ENCODE measurements at places on chromosomes 1 and 21.

GRCh38 chr1:158117854-158118704 lies 62.6 kb upstream of the CD1D start:
- peak; percentile 39 for DNase-seq

DNA sequence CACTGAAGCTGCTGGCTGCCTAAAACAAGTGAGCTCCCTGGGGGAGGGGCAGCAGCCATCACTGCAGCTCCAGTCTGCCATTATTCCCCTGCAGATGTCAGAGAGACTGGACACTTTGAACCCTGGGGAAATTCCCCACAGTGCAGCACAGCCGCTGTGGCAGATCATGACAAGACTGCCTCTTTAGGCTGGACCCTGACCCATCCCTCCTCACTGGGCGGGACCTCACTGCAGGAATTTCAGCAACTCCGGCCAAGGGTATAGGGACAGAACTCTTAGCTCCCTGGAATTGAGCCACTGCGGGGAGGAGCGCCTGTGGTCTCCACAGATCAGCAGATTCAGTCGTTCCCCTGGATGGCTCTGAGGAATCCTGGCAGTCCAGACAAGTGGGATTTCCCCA lies 964.6 kb downstream of the BRINP3 start:
- no peak for DNase-seq

- DNase-seq, result peak; percentile 75
Observed at GRCh38 chr1:161038523-161039153, at the start of gene TSTD1. TSS of gene TSTD1 (minus strand) at chr1:161038964. CDS start at chr1:161038889, 75 bp downstream.

GRCh38 chr1:65321879-65322278 lies 12.5 kb downstream of the DNAJC6 start:
- DNase-seq, result no peak

DNA sequence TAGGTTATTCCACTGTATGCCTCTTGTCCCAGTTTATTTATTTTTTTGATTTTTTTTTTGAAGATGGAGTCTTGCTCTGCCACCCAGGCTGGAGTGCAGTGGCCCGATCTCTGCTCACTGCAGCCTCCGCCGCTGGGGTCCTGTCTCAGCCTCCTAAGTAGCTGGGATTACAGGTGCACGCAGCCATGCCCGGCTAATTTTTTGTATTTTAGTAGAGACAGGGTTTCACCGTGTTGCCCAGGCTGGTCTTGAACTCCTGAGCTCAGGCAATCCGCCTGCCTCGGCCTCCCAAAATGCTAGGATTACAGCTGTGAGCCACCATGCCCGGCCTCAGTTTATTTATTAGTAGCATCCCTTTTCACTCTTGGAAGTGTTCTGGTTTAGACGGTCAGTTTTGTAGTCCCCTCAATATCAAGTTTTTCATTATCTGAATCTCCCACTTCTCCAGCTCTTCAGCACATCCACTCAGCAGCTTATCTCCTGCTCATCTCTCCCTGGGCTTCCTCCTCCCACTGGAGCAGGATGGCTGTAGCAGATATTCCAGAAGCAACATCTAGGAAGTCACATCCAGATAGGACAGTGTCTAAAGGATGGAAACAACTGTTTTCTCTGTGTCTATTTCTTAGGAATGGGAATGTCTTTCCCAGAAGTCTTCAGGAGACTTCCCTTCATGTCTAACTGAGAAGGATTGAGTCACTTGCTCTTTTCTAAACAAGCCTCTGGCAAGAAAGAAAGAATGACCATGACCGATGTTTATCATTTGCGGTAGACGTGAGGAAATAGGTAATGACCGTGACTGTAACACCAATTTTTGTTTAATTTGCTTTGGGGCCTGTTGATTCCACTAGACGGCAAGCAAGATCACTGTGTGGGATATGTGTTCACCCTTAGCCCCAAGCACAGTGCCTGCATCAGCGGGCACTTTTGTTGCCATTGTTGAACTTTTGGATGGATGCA lies 14.4 kb downstream of the CCDC190 start:
- no peak for DNase-seq

DNA sequence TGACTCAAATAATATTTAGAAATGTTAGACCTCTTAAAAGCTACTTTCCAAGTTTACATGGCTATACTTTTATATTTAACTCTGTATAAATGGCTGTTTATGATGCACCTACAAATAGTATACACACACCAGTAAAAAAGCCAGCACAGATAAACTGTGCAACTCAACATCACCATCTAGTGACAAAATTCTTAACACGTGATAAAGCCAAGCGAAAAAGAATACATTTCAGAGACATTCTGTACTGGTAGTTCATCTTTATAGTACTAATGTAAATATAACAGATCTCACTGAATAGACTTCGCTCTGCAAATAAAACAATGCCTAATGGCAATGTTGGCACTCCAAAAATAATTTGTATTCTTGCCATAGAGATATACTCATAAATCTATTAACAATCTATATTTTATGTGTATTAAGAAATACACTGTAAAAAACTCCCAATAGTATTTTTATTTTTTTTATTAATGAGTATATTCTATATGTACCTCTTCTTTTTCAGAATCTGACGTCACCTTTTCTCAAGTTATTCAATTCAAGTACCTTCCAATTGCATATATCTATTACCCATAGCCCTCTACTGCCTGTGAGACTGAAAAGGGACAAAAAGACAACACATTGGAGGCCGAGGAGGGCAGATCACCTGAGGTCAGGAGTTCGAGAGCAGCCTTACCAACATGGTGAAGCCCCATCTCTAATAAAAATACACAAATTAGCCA lies 100.2 kb downstream of the DPYD start:
- peak; percentile 57 for DNase-seq

- DNase-seq, result no peak
Observed at GRCh38 chr1:227919906-227920305, 27.8 kb downstream of the WNT9A start.

- no peak for DNase-seq
Observed at GRCh38 chr1:44275991-44276405, 62.7 kb downstream of the DMAP1 start.

DNA sequence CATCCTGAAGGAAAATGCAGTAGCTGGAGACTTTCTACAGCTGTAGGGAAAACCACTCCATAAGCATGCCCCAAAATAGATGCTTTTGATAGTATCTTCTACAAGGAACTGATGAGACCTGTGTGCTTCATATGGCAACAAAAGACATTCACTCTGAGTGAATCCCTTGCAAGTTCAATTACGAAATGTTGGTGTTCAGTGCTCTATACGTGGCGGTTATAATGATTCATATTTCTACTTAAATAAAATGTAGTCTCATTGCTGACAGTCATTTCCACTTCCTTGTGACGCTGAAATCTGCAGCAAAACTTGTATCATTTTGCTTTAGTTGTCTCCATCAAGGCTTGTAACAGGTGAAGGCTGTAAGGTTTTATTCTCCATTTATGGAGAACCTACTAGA lies 20.6 kb downstream of the TOR1AIP2 start:
- no peak for DNase-seq

DNA sequence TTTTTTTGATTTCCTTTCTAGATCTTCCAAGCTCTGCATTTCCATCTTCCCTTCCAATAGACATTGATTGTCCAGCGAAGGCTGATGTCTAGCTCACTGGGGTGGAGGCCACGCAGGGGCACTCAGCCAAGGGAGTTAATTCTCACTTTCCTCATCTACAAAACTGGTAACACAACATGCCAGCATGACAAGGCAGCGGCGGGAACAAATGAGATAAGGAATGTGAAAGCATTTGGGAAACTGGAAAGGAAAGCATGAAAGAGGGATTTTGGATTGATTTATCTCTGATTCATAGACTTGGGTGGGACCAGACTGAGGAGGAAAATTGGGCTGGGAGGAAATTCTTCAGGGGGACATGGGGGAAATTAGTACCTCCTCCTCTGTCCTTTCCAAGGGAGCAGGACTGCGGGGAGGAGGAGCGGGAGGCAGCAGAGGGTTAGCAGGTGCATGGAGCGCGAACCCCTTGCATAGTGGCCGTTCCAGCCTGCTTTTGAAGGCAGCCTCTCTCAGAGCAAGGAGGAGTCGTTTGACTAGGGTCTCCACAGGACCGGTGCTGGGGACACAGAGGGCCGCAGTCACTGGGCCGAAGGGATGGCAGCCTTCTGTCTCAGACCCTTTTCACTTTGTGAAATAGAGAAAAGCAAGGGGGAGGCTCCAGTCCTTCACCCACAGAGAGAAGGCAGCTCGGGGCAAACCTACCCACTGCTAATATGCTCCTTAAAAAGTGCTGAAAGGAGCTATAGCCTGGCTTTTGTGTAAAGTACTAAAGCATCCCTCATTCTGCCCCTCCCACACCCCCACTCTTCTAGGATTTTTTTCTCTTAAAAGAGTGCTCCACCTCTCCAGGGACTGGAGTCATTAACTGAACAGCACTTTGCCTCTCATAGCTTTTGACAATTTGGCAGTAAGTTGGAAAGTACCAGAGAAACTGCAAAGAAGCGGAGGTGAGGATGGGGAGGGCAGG lies 89.2 kb downstream of the PLXNA2 start:
- no peak for DNase-seq

GRCh38 chr1:101365878-101366277 lies 129.1 kb downstream of the S1PR1 start:
- DNase-seq, result no peak

- DNase-seq, result no peak
Observed at GRCh38 chr1:75394386-75395139, 216.4 kb downstream of the SLC44A5 start.

- no peak for DNase-seq
Observed at GRCh38 chr1:3652548-3653285, 401 bp downstream of the TP73 start.

DNA sequence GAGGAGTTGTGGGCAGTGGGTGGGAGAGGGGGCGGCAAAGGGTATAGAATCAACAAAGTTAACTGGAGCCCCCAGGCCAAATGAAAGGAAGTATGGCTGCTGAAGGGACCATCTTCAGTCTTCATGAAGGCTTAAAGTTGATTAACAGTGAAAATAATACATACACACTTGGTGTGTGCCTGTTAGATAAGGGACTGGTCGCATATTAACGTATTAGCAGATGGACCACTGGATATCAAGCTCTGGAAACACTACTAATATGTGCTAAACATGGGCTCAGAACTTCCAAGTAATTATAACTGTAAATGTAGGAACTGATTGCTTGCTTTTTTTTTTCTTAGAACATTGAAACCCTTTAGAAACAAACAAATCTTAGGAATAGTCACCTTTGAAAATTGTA lies 224.7 kb upstream of the KIAA0040 start:
- DNase-seq, result peak; percentile 94

DNA sequence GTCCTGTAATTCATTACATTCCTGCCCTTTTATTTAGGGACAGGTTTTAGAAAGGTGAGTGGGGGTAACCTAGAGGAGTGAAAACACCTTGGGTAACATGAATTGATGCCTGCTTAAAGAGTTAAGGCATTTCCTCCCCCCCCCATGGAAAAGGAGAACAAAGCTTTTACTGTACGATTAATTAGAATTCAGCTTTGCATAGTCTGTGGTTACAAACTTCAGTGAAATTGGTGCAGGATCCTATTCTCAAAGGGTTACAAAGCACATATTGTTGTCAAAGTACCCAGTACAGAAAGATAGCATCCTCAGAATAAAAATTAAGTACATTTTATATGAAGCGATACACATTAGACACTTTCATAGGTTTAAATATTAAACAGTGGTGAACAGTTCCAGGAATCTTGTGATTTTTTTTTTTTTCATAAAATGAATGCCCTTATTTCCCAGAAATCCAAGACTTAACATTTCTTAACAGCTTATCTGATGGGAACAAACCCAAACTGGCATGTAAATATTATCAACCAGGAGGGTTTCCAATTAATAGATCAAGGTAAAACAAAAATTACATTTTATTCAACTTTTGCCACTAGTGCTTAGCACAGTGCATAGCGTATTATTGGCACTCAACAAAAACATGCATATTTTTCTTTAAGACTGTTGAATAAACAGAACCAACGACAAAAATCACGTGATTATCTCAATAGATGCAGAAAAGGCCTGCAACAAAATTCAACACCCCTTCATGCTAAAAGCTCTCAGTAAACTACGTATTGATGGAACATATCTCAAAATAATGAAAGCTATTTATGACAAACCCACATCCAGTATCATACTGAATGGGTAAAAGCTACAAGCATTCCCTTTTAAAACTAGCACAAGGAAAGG lies 172.7 kb downstream of the PDE4B start:
- no peak for DNase-seq

DNA sequence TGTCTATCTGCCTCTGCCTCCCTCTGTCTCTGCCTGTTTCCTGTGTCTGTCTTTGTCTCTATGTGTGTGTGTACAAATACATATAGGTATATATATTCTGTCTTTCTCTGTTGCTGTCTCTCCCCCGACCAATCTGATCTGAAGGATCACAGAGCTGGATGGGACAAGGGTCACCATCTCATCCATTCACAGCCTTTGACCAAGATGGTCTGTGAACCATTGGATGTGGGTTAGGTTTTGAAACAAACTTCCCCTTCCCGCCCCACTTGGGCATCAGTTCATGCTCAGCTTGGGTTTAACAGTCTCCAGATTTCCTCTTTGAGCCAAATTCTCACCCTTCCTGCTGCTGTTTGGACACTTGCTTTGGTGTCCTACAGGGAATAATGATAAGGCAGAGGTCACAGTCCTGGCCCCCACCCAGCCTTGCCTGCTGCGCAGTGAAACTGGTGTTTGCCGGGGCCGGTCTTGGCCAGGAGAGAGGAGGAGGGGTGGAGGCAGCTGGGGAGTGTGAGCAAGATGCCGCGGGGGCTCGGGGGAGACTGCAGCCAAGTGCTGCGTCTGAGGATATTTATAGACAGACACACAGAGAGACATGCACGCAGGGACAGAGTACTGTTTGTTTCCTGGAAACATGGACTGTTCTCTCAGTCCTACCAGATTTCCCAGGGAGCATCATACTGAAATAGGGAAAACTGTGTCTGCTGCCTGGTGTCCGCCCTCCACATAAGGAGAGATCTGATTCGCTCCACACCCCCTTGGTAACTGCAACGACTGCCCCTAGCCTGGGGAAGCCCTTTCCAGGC lies 27.0 kb upstream of the BTG2 start:
- no peak for DNase-seq

DNA sequence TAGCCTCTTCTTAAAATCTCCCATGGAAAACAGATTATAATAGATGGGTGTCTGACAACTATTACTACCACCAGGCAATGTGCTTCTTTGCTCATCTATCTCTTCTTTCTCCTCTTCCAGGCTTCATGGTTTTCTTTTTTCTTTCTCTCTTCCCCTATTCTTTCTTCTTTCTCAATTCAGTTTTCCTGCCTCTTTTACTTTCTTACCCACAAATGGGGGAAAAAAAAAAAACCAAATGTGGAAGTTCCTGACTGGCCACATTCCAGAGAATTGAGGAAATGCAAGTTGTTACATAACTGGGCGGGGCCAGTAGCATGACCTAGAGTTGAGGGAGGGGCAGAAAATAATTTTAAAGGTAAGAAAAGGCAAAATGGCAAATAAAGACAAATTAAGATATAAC lies 10.9 kb upstream of the SMG7 start:
- DNase-seq, result no peak

DNA sequence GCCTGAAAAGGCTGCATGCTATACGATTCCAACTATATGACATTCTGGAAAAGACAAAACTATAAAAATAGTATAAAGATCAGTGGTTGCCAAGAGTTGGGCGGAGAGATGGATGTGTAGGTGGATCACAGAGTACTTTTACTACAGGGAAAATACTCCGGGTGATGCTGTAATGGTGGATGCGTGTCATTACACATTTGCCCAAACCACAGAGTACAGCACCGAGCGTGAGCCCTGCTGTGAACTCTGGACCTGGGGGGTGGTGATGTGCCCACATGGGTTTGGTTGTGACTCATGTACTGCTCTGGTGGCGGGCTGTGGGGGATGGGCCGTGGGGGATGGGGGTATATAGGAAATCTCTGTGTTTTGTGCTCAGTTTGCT lies 162.7 kb upstream of the COL6A1 start:
- no peak for DNase-seq

Data from hematopoietic multipotent progenitor cell treated with erythropoietin and hydrocortisone succinate and interleukin-3 and kit ligand, for 8 days (in vitro differentiated cells).